ENCODE measurements at places on chromosomes 3 and 15.

- DNase-seq: no peak
Observed at GRCh38 chr15:80904998-80905397, 84.6 kb downstream of the MESD start.

- DNase-seq: no peak
Observed at GRCh38 chr3:66957367-66957766, 40.7 kb upstream of the KBTBD8 start.

DNA sequence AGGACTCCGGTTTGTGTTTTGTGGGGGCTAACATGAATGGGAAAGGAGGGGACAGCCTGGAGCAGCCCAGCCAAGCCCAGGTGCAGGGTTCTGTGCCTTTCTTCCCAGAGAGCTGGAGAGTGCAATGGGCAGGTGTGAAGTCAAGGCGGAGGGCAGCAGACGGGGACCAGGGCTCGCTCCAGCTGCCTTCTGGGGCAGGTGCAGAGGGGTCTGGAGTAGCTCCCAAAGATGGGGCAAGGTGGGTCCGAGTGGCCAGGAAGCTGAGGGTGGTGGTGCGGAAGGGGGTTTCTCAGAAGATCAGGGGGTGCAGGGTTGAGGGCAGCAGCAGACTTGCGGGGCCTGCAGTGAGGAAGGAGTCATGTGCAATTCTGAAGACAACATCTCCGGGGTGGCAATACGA, 158.9 kb downstream of the NSMCE3 start:
- DNase-seq: no peak

DNA sequence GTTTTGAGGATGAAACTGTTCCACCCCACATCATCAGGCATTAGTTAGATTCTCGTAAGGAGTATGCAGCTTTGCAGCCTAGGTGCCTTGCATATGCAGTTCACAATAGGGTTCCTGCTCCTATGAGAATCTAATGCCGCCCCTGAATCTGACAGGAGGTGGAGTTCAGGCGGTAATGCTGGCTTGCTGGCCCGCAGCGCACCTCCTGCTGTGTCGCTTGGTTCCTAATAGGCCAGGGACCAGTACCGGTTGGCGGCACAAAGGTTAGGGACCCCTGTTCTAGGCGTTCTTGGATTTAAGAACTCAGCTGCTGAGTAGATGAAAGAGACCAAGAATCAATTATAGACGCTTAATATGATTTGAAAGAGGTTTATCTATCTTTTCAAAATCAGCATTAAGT, 595.4 kb downstream of the CADM2 start:
- DNase-seq: no peak

- DNase-seq: peak; percentile 44
Observed at GRCh38 chr3:149657321-149657925, 402 bp downstream of the WWTR1 start.

- no peak for DNase-seq
Observed at GRCh38 chr15:67403428-67404154, 117.3 kb upstream of the C15orf61 start.

DNA sequence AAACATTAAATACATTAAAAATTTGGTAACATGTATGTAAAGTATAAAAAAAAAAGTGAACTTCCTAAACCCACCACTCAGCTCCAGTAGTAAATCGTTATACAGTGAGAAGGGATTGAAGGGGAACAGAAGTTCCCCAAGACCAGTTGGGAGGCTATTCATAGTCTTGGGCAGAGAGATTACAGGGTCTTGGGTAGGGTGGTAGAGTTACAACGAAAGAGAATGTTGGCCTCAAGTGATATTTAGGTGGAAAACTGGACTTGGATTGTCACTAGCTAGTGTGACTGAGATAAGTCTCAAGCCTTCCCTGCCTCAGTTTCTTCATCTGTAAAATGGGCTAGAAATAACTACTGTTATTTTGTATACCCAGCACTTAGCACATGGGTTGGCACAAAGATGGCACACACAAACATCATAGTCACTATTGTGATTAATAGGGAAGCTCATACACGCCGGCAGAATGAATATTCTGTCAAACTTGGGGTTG, 431 bp upstream of the YEATS2 start:
- no peak for DNase-seq

GRCh38 chr3:162718697-162719096, 1222.1 kb downstream of the OTOL1 start:
- DNase-seq: no peak

- DNase-seq: no peak
Observed at GRCh38 chr3:116199063-116199462, 246.2 kb downstream of the LSAMP start.

DNA sequence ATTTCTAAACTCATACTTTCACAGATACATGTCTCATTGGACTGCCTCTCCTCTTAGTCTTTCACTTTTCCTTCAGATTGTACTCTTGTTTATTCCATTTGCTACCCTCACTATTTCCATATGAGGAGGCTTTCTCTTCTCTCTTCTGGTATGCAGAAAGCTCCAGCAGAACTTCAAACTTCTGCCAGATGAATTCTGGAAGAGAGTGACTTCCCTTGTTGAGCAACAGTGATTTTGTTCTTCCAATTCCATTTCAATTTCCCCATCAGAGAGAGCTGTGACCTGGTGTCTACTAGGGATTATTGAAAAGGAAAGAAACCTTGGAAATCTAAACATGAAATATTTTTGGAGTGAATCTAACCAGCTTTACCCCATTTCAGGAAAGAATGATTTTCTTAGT, 523.2 kb upstream of the ZNF717 start:
- no peak for DNase-seq

DNA sequence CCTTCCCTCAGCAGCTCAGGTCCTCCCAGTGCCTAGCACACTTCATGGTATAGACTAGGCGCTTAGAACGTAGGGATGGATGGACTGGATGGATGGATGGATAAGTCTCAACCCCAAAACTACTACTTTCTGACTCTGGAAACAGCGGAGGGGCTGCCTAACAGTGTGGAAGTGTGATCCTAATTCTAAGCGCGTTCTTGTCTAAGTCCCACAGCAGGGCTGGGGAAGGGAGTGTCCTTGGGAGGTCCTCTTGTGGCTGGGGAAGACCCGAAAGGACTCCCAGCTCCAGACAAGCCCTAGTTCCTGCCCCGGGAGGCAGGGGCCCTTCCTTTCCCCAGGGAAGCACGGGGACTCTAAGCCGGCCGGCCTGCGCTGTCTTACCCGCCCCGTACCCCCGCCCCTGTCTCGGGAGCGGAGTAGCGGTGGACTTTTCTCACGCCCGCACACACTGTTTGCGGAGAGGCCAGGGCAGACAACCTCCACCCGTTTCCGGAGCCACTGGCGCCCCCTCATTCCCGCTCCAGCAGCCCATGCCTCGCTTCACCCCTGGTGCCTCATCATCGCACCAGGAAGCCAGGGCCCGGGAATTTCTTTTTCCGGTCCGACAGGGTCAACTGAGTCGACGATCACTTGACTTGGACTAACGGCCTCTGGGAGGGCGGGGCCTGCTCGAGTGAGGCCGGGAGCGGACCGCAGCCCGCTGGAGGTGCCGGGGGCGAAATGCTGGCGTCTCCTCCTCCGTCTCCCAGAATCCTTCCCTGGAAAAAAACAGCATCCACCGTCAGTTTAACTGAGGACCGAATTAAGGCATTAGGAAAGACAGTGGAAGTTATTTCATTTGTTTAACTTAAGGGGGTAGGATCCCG, 133.3 kb downstream of the TBC1D2B start:
- DNase-seq: peak; percentile 83

All from Caco-2 (cell line).